ENCODE measurements at places on chromosomes 12 and 14.

GRCh38 chr12:26156201-26156871, 31.5 kb upstream of the BHLHE41 start:
- DNase-seq: no peak

DNA sequence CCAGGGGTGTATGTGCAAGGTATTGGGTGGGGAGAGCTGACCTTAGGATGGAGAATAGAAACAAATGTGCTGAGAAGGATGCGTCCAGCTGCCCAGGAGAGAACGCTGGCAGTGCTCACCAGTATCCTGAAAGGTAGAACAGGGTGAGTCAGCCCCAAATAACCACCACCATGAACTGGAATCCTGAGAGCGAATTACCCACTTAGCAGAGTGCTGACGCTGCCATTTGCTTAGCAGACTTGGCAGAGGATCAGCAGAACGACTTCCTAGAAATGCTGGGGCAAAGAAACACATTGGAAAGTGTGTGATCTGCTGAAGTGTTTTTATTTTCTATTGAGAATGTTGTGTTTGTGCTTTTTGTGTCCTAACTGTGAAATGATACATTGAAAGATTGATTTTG, 213.6 kb downstream of the ADGRD1 start:
- no peak for DNase-seq

DNA sequence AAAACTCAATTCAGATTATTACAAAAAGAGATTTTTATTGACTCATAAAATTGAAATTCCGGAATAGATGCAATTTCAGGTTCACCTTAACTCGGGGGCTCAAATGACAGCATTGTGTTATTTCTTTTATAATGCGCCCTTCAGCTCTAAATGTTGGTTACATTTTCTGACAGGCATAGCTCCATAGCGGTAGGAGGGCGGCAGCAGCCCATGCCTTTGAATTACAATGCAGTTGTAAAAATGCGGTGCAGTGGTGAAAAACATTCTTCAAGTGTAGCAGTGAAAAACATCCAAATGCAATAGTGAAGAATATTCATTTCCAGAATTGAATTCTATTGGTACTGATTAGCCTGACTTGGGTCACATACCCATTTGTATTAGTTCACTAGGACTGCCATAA, 215.3 kb upstream of the PKP2 start:
- no peak for DNase-seq

GRCh38 chr12:62933220-62933601, 1.7 kb downstream of the PPM1H start:
- no peak for DNase-seq

GRCh38 chr12:32181498-32182175, 75.0 kb downstream of the BICD1 start:
- no peak for DNase-seq

DNA sequence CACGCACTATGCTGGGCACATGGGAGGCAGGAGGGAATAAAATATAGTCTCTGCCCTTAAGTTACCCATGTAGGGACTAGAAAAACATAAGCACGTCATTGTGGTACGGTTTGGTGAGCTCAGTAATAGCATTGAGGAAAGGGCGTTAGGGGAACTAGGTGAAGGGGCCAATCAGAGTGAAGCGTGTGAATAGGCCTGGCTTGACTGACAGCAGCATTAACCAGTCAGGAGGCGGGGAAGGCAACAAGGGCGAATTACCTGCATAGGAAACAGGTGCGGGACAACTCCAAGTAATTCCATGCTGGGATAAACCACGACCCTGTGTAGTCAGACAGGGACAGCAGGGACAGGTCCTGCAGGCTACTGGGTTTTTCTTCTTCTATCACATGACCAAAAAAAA, 107.7 kb downstream of the UNC79 start:
- DNase-seq: no peak

DNA sequence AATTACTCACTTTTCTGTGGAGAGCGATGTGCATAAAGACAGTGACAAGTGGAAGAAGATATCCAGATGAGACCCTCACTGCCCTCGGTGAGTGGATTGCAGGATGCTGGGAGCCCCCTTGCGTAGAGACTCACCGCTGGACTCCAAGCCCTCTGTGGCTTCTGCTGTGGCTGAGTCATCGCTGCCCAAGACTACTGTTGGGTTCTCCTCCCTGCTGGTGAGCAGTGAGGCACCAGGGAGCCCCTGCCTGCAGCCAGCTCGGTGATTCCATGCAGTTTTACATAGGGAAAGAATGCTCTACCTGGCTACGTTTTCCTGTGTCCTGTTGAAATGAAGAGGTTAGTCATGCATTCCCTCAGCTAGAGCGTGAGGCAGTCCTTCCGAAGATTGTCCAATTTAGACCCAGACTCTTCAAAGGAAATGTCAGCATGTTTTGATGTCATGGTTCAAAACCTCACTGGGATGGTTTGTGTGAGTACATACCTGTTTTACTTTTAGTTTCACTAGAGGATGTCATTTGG, 28.2 kb downstream of the TRAF3 start:
- no peak for DNase-seq

- DNase-seq: no peak
Observed at GRCh38 chr12:9109213-9109522, 6.6 kb downstream of the A2M start.

DNA sequence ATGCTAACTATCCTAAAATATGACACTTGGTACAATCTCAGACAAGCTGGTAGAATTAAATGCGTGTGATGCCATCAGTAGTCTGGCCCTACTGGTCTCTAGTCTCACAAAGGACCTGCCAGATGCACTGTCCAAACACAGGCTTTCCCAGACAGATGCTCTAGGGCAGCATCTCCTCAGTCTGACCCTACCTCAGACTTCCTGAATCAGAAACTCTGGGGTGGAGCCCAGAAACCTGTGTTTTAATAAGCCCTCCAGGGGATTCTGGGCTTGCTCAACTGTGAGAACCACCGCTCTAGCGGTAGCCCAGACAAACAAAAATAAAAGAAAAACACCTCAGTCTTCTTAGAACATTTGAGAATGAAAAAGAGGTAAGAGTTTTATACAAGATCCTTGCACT, 48.0 kb downstream of the BDKRB1 start:
- DNase-seq: no peak

DNA sequence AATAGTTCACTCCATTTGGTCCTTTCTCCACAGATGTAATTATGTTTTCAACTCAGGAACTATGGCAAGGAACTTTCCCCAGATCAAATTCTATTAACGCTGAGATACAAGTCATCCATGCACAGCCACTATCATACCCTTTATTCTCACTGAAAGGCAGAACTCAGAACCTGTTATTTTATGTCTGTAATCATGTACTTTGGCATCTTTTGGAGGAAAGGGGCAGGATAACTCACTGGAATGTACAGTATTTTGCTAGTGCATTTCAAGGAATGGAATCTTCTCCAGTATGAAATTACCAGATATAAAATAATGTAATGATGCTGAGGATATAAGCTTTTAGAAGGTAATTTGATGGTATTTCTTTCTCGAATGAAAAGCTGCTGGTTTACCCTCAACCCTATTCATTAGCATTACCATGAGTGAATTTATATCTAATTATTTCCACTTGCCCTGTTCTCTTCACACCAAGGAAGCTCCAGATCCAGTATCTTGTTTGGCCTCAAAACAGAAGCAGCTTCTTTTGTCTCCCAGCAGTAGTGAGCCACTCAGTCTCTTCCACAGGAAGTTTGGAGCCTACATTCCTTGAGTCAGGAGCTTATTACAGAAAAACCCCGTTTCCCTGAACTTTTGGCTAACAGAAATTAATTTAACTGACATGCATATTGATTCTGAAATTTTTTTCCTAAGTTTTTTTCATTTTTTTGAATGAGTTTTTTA, 10.0 kb upstream of the AMHR2 start:
- no peak for DNase-seq

- DNase-seq: no peak
Observed at GRCh38 chr14:73696466-73697400, 17.5 kb downstream of the PNMA1 start.

- DNase-seq: no peak
Observed at GRCh38 chr14:94445003-94445402, 7.6 kb downstream of the SERPINA11 start.

DNA sequence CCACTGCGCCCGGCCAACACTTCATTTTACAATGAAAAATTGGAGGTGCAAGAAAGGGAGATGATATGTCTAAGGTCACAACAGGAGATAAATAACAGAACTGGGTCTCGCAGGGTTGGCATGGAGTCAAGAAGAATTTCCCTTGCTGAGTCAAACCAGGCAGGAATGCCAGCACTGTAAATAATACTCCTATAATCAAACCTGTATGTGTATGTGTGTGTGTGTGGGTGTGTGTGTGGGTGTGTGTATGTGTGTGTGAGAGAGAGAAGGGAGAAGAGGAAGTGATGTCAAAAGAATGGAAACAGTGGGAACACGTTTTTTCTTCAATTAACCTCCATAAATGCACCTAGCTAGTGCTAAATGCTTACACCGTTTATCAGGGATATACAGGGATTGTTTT, 70.4 kb downstream of the TMEM116 start:
- no peak for DNase-seq

Data from CMK (cell line).